Glomerular endothelial cell (primary cell): ENCODE measurements at places on chromosomes 11 and 22. TPM values are rescaled to one million over a fixed set of nuclear protein-coding genes. Genes with fewer than 3 reads are reported as not detected.

DNA sequence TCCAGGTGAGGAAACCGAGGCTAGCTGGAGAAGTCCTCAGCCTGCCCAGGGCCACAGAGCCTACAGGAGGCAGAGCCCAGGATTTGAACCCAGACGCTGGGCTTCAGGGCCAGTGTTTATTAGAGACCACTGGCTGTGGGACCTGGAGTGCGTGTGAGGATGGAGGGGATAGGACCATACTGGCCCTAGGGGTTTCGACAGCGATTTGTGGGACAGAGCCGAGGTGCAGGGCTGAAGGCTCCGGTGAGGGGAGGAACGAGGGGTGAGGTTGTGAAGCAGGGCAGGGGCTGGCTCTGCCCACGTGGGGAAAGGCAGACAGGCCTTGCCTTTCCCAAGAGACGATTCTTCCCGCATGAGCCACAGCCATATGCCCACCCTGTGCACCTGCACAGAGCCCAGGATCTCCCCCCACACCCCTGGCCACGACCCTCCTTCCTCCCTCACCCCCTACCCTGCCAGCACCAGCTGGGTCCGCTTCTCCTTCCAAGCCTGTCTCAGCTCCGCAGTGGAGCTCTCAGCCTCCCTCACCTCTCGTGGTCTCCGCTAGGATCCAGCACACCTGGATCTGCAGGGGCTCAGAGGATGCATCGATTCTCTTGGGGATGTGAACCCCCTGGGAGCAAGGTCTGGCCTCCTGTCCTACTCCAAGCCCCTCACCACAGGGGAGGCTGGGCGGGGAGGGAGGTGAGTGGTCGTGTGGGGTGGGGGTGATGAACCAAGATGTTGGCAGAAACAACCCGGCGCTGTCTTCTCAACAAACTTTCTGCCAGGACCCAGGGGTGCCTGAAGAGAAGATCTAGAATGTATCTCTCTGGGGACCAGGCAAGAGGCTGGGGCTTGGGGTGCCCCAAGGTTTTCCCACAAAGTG lies 58.4 kb downstream of the RTL6 start:
- no peak for DNase-seq

GRCh38 chr22:44566911-44567310 lies 68.9 kb upstream of the RTL6 start:
- no peak for DNase-seq

Gene SYT13
- total RNA-seq, result 0.05 and 0.06 TPM in 2 replicates

- DNase-seq, result no peak
Measured at GRCh38 chr22:42283278-42284201, 13.1 kb upstream of the TCF20 start.

DNA sequence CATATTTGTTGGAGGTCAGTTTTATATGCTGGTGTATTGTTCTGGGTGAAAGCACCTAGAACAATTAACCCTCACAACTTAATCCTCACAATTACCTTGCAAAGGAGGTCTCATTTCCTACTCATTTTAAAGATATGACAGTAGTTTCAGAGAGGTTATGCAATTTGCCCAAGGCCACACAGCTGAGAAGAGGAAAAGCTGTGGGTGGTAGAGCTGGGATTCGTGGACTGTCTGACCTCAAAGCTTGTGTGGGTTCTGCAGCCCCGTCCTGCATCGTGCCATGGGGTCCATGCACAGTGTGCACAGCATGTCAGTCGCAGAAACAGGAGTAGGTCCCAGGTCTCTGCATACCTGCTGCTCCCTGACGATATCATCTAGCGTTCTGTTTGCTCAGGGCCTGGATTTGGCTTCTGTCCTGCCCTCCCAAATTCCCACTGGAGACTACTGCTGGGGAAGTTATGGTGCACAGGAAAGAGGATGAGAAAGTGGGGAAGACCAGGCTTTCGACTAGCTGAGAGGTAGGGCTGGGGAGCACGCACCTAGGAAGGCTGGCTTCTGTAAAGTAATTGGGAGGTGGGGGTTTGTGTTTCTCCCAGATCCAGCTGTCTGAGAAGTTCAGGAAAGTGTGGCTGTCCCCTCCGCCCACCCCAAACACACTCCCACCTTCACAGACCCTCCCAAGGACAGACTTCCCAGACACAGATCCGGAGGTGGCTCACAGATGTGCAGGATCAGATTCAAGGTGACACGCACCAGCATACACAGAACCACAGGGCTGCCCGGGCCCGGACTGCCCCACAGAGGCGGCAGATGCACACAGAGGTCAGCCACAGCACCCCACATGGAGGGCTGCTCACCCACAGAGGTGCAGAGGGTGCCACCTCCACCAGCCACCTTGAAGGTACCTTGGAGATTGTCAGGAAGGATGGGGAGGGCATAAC lies 2.0 kb downstream of the BACE1 start:
- no peak for DNase-seq

DNA sequence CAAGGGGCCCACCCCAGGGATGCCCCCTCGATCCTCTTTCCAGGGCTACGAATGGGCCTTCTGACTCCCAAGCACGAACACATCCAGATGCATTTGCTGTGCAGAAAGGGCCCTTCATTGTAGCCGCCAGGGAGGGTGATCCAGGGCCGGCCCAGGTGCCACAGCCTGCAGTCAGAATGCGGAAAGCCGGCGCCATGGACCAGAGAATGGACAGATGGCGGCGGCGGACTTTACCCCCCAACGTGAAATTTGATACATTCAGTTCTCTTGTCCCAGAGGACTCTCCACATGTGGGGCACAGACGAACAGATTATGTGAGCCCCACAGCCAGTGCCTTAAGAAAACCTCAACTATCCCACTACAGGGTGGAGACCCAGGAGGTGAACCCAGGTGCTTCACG lies 87.2 kb downstream of the KIAA1671 start:
- DNase-seq, result no peak

DNA sequence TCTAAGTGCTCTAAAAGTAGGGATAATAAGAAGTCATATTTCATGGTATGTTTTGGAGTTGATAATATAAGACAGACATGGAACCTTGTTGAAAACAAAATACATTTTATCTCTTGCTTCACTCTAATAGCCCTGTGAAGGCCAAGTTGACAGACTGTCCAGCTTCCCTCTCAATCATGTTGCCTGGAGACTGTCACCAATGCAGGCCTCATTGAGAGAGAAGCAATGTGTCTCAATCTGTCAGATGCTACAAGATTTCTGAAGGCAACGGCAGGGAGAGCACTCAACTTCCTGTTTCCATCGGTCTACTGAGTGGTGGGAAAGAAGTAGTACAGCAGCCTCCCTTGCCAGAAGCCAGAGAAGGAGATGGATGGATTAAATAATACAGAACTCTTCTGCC lies 23.6 kb upstream of the FJX1 start:
- DNase-seq, result no peak

Gene SCGB1A1
- total RNA-seq, result not detected in 2 replicates

Gene ALG12
- total RNA-seq, result 10.3 and 14.5 TPM in 2 replicates

GRCh38 chr11:29018631-29019030 lies 910.4 kb downstream of the METTL15 start:
- peak; percentile 91 for DNase-seq

GRCh38 chr11:112617098-112617425 lies 344.2 kb upstream of the NCAM1 start:
- no peak for DNase-seq

Gene OR10A2
- not detected in 2 replicates for total RNA-seq

Gene MOB2
- total RNA-seq, result 34.6 and 47.1 TPM in 2 replicates

DNA sequence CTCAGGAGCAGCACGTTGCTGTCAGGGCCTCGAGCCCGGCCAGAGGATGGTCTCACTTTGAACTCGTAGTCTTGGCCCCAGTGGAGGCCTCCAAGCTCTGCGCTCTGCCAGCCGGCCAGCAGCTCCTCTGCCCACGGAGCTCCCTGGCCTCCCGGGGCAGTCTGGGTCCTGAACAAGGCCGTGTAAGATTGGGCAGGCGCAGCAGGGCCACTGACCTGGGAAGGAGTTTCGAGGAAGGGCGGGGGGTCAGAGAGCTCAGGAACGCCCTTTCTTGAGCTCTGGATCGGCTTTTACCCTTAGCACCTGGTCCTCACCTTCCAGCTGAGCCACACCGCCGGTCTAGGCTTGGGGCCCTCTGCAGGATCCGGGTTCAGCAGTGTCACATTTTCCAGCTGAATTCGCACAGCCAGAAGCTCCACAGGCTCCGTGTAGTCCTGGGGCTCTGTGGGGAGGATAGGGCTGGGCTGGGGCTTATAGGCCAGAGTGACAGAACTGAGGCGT lies 2.1 kb downstream of the ROBO4 start:
- no peak for DNase-seq

DNA sequence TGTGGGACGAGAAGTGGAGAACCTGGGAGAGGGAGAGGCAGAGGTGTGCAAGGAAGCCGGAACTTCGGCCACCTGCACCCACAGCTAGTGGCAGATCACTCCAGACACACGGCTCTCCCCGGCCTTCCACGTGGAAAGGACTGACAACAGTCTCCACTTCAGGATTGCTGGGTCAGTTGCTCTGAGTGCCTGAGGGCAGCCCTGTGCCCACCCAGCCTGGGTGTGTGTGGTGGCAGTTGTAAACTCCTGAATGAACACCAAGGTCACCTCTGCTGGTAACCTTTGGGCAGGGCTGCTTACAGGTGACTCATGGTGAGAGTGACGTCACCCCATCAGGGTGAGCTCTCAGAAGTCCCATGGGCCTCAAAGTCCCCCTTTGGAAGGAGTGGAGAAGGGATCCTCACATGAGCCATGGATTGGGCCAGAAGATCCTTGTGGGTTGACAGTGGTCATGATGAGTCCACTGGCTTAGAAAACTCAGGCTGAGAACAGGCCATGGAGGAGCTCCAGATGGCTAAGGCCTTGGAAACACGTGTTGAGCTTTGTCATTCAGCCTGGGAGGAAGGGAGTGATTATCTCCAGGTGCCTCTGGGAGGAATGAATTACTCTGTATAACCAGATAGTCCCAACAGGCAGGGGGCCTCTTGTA lies 71.3 kb downstream of the BCR start:
- DNase-seq, result no peak

- no peak for DNase-seq
Measured at GRCh38 chr11:41446107-41446506, 13.3 kb downstream of the LRRC4C start.

Gene PAAF1
- total RNA-seq, result 14.8 and 16.7 TPM in 2 replicates

Gene MPZL2
- total RNA-seq, result 9.7 and 31.9 TPM in 2 replicates

DNA sequence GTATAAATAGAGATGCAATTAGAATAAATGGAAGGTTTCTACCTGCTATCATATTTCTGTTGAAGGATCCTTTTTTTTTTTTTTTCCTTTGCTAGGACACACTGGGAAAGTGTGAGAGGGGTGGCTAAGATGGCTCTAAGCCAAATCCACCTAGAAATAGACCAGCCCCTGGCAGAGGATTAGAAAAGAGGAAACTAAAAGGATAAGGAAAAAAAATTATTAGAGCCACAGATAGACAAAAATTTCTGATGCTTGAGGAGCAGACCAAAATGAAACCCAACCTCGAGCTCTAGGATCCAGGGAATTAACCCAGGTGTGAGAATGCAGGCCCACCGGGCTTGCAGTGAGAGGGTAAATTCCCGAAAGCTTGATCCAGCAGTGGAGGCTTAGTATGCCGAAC lies 262.3 kb downstream of the CADM1 start:
- no peak for DNase-seq

DNA sequence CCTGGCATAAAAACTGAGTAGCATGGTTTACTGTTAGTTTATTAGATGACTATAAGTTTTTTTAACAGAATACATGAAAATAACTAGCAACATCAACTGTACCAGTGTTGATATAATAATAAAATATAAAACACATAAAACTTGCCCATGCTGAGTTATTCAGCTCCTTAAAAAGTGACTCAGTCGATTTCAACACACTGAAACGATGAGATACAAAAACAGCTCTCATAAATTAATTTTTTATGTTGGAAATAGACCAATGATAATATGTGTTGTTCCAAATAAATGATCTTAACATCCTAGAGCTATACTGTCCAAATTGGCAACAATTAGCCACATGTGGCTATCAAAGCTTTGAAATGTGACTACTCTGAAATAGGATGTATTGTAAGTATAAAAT lies 15.9 kb downstream of the PDGFD start:
- no peak for DNase-seq

- no peak for DNase-seq
Measured at GRCh38 chr22:24543679-24544243, 11.2 kb downstream of the GUCD1 start.

Gene PTPRJ
- total RNA-seq, result 17.3 and 21.5 TPM in 2 replicates
